ENCODE measurements at places on chromosomes 13 and 19. TPM values are rescaled to one million over a fixed set of nuclear protein-coding genes. Genes with fewer than 3 reads are reported as not detected.

GRCh38 chr13:87736849-87737385, 65.7 kb downstream of the SLITRK5 start:
- no peak overlapping the region for H3K27ac ChIP-seq
- no peaks in the 10 kb centered on the region for H3K27me3 ChIP-seq
- H3K4me1 ChIP-seq, result no peaks in the 10 kb centered on the region
- no peak for DNase-seq
- no peaks in the 10 kb centered on the region for H3K36me3 ChIP-seq

The AKT2 gene
- 200 TPM for total RNA-seq

The MYBPC2 gene
- 0.13 TPM for total RNA-seq

The CATSPERD gene
- not detected for total RNA-seq

DNA sequence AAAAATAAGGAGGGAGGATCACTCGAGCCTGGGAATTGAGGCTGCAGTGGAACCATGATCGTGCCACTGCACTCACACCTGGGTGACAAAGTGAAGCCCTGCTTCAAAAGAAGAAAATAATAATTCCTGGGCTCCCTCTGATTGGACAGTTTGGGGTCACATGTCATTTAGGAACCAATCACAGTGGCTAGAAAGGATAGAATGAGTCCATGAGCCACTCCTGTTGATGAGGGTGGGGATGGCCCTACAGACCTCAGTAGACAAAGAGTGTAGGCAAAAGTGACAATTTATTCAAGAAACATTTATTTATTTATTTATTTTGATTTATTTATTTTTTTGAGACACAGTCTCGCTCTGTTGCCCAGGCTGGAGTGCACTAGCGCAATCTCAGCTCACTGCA, 26.8 kb upstream of the ADGRE5 start:
- no peaks in the 10 kb centered on the region for H3K4me1 ChIP-seq
- H3K36me3 ChIP-seq, result no peaks in the 10 kb centered on the region
- no peak for DNase-seq
- no peak overlapping the region for H3K4me3 ChIP-seq
- H3K27ac ChIP-seq, result no peak overlapping the region

GRCh38 chr19:41226874-41227390, 7.9 kb downstream of the AXL start:
- no peaks in the 10 kb centered on the region for H3K27me3 ChIP-seq
- no peak overlapping the region for H3K4me3 ChIP-seq
- no peaks in the 10 kb centered on the region for H3K36me3 ChIP-seq
- no peak overlapping the region for H3K27ac ChIP-seq
- H3K4me1 ChIP-seq, result peaks cover 10% of the 10 kb centered on the region
- DNase-seq, result no peak

- no peak within 1 kb of the TSS for H3K4me3 ChIP-seq
- no peaks in the 10 kb centered on the region for H3K36me3 ChIP-seq
- DNase-seq, result peak; percentile 71
- H3K4me1 ChIP-seq, result peaks cover 23% of the 10 kb centered on the region
- H3K27me3 ChIP-seq, result no peaks in the 10 kb centered on the region
Measured at GRCh38 chr19:35041548-35042055, at the start of gene HPN. Gene HPN (plus strand): TSS chr19:35041721. CDS start chr19:35042507, 786 bp downstream.

The KIR3DL1 gene
- not detected for total RNA-seq

The SOX1 gene
- not detected for total RNA-seq

DNA sequence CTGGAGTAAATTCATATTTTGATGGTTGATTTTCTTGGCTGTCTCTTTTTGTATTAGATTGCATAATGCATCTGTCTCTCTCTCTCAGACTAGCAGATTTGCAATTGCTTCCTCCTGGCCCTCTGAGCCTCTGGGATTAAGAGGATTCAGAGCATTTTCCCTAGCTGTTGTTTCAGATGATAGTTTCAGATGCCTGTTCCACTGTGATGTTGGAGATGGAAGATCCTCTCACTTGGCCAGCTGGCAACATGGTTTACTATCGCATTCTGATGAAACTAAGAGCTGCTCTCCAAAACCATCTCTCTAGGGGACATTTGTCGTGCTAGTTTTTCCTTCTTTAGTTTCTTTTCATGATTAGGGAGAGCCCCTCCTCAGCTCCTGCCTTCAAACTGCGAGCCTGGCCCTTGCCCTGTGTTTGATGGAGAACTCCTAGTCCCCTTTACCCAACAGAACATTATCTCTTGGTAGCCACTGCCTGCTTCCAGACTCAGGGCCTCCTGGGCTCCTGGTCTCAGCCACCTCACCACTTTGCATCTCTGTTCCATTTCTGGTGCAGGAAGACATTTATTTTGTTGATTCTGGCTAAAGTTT, 244.6 kb downstream of the B3GLCT start:
- no peaks in the 10 kb centered on the region for H3K27me3 ChIP-seq
- H3K4me3 ChIP-seq, result no peak overlapping the region
- H3K4me1 ChIP-seq, result no peaks in the 10 kb centered on the region
- H3K27ac ChIP-seq, result no peak overlapping the region
- no peak for DNase-seq

- H3K4me3 ChIP-seq, result no peak overlapping the region
- peaks cover 18% of the 10 kb centered on the region for H3K36me3 ChIP-seq
- no peak for DNase-seq
- peaks cover 33% of the 10 kb centered on the region for H3K4me1 ChIP-seq
- no peak overlapping the region for H3K27ac ChIP-seq
Measured at GRCh38 chr19:3609779-3610719, 3.4 kb upstream of the TBXA2R start.

GRCh38 chr13:46529216-46529919, 23.6 kb upstream of the LRCH1 start:
- no peaks in the 10 kb centered on the region for H3K36me3 ChIP-seq
- H3K4me3 ChIP-seq, result no peak overlapping the region
- no peak overlapping the region for H3K27ac ChIP-seq
- H3K4me1 ChIP-seq, result no peaks in the 10 kb centered on the region
- no peak for DNase-seq

The RGCC gene
- total RNA-seq, result 162 TPM

DNA sequence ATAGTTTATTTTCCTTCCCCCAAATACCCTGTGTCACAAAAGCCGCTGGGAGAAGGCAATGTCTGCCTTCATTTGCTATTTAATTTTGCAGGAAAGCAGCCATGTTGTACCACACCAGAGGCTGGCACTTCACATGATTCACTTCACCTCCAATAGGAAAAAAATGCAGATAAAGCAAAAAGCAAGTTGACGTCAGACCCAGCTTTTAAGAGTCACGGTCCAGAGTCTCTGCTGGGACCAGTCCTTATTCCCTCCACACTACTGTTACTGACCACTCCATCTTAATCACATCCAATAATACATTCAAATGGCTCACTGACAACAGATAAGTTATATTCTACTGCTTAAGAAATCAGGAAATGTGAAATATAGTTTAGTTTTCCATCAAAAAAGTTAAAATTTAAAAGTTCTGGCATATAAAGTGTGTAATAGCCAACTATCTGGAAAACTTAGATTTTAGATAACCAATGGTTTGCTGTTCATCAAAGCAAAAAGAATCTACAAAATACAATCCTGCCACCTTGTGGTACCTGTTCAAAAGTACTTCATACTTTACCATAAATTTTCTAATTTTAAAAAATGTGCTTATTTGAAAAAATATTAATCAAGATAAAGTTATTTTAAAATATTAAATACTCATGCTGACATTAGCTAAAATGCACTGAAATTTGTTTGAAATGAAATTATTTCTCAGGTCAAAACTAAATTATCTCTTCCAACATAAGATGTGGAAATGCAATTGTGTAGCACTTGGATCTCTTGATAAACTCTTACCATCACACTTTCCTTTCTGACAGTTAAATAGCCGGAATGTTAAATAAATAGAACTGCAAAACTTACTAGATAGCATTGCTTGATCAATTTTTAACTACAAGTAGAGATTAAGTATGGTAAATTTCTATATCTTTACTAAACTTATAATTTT, 97.3 kb downstream of the SERP2 start:
- no peak for DNase-seq
- no peak overlapping the region for H3K27ac ChIP-seq
- H3K36me3 ChIP-seq, result no peaks in the 10 kb centered on the region
- H3K27me3 ChIP-seq, result no peaks in the 10 kb centered on the region
- H3K4me3 ChIP-seq, result no peak overlapping the region

Data from thyroid gland (tissue), 4 donors.